Germinal center (tissue), 1 donor: ENCODE measurements at places on chromosomes 1 and 21.

- DNase-seq = no peak
Measured at GRCh38 chr21:44521301-44521927, 18.6 kb downstream of the KRTAP10-1 start.

- DNase-seq = no peak
Measured at GRCh38 chr1:45974541-45975269, 157.7 kb downstream of the PIK3R3 start.

GRCh38 chr1:233245191-233245765 is 50.2 kb downstream of the PCNX2 start:
- DNase-seq = no peak

DNA sequence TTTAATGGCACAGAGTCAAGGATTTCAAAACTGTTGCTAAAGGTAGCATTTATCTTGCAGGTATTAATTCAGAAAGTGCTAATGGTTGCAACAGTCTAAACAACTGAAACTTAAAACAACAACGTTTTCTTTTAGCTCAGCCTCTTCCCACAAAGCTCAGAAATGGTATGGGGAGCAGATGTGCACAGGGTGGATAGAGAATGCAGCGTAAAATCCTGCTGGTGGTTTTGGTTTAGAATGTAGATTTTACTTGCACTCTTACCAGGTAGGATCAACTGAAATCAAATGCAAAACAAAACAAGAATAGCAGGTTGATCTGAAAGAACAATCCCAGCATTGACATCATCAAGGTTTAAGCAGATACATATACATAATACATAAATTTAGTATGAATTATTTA is 3.8 kb upstream of the LRRC8C start:
- no peak for DNase-seq

DNA sequence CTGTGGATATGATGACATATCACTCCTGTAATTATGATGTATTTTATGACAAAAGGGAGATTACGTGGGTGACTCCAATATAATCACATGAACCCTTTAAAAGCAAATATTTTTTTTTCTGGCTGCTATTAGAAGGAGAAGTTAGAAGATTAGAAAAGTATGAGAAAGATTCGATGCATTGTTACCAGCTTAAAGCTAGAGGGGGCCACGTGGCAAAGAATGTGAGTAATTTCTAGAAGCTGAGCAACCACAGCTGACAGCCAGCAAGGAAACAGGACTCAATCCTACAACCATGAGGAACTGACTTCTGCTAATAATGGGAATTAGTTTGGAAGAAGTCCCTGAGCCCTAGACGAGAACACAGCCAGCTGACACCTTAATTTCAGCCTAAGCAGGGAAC is 56.3 kb upstream of the C1orf87 start:
- no peak for DNase-seq

DNA sequence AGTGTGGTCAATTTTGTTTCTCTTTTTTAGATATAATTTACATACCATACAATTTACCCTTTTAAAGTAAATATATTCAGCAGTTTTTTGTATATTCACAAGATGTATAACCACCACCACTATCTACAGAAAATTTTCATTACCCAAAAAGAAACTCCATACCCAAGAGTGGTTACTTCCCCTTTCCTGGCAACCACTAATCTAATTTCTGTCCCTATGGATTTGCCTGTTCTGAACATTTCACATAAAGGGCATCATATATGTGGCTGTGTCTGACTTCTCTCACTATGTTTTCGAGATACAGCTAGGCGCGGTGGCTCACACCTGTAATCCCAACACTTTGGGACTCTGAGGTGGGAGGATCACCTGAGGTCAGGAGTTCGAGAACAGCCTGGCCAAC is 13.6 kb downstream of the PACC1 start:
- DNase-seq = no peak

DNA sequence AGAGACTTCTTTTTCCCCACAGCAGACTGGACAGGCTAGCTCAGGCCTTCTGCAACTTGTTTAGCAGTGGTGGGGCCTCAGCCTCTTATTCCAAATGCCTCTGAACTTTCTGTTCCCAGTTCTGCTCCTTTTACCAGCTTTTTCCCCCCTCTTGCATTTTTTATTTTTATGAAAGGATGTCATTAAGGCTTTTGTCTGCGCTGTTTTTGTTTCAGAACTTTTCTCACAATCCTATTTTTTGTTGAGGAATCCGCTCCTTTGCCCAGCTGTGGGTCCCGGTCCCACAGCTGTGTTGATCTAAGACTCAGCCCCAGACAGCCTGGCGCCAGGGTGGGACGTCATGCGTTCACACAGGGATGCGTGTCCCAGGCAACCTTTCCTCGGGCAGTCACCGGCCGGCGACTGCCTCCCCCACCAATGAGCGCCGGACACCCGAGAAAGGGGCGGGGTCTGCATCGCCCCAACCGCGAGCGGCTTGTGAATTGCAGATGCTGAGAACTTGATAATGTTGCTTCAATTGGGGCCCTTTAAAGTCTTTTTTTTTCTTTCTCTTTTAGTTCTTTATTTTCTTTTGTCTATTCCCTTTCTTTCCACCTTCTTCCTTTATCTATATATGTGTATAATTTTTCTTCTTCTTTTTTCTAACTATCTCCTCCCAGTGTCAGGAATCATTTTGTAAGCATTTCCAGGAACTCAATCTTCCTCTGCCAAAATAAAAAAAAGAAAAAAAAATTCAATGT is 3.0 kb upstream of the ID3 start:
- peak; percentile 57 for DNase-seq

DNA sequence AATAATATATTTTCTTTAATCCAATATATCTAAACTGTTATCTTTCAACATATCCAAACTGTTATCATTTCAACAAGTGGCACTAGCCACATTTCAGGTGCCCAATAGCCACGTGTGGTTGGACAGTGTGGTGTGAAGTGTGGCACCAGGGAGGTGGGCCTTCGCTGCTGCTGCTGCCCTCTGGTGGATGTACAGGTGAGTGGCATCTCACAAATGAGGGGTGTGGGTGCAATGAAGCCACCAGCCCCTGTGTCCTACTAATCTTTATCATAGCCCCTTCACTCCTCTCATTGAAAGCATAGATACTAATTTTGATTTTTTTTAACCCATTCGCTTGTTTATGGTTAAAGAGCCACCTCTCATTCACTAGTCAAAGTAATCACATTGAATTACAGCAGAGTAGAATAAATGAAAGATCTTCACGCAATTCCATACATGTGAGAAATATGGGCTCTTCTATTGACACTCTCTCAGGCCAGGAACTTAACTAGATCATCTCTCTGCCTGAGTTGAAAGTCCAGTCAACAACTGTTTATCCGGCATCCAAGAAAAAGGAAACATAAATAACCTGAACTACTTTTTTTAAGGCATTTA is 499.2 kb downstream of the OMA1 start:
- DNase-seq = peak; percentile 43

DNA sequence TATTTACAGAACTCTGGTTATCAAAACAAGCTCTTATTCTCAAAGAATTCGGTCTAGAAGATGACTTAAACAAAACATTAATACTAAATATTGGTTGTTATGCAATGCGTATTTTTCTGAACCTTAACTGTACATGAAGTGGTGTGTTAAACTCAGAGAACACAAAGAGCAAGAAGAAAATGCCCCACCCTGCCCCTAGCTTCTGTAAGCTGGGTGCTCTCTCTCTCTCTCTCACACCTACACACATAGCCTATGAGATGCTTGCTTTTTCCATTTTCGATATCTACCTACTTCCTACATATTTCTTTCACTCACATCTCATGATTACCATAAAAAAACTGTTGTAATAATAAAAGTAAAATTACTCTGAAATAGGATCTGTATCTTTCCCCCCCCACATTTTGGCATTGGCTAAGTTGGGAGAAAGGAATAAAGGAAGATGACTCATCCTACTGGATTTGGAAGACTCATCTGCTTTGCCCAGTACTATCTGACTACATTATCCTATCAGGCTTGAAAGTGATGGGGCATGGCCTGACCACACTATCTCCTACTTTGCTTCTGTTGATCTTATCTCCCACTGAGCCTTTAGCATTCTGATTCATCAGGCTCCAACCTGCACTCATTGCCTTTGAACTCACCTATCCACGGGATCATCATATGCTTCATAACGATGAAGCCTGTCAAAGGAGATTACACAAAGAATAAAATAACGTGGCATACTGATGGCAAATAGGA is 2.9 kb downstream of the CRYZ start:
- no peak for DNase-seq

GRCh38 chr1:169576241-169576934 is 9.9 kb downstream of the F5 start:
- DNase-seq = no peak

DNA sequence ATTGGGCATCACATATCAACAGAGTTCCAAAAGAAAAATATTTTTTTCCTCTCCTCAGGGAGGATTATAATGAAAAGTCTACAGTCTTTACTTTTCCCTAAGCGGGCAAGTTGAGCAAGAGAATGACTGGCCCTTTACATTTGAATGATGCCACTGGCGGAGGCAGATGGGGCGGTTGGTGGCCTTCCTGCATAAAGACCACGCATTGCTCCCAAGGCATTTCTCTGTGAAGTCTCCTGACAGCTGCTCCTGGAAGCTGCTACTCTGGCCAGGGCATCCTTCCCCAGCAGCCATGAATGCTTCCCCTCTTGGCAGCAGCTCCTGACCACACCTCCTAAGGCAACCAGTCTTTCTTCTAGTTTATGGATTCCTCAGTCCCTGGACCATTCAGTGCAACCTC is 161.1 kb upstream of the RRP15 start:
- no peak for DNase-seq

DNA sequence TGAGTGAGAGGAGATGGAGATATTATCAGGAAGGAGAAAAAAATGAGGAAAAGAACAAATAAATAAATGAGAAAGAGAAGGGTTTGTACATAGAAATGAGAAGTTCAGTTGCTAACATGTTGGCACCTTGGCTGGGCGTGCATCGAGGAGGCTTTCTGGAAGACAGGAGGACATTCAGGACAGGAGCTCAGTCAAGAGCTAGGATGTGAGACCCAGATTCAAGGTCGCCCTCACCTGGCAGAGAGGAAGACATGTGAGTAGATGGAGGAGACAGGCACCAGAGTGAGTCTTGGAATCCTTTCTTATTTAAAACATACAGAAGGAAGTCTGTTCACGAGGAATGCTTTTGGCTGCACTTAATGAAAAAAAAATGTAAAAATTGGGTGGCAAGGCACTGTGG is 640.9 kb downstream of the NPHP4 start:
- no peak for DNase-seq

DNA sequence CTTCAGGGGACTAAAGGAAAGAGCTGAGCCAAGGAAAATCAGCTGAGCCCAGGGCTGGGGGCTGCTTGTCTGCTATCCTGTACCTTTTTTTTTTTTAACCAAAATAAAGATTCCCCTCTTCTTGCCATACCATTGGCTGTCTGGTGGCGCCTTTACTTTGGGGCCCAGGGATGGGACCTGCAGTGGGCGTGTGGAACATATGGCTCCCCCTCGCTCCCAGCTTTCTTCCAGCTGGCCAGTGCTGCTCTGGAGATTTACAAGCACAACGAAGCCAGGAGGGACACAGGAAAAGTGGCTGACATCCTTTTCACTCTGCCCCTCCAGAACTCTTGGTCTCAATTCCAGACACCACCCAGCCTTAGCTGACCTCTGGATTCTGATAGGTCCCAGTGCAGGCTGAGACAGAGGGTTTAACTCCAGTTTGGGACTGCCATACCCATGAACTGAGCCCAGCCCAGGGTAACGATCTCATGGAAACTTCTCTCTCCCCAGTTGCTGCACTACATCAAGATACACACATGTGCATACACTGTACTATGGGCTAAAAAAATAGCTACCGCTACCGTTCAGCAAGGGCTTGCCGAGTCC is 5.4 kb upstream of the SFN start:
- DNase-seq = no peak

DNA sequence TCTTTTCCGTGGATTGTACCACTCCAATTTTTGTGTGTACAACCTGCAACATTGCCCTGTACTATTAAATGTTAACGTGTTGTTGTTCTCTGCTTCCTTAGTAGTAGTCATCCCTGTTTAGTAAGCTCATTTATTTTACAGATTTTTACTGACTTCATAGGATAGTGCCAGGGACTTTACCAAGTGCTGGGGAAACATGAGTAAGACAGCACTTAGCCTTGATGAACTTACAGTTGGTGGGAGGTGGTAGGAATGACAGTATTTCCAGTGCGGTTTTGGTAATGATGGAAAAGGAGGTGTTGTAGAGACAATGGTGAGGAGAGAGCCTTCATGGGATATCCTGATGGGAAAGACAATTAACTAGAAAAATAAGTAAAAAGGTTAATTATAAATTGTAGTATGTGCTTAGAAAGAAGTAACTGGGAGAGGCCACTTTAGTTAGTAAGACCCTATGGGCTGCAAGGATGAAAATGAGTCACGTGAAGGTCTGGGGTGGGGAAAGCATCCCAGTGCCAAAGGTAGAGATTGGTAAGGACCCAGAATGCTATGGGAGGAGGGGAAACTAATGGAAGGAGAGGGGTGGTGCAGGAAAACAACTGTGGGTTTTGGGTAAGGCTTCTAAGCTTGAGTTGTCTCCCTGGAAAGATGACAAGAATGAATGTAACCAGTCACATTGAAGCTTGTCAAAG is 1.7 kb downstream of the RLF start:
- DNase-seq = no peak

- DNase-seq = no peak
Measured at GRCh38 chr1:201593200-201593921, 54.4 kb downstream of the NAV1 start.

GRCh38 chr1:233097546-233097945 is 147.1 kb downstream of the NTPCR start:
- no peak for DNase-seq

DNA sequence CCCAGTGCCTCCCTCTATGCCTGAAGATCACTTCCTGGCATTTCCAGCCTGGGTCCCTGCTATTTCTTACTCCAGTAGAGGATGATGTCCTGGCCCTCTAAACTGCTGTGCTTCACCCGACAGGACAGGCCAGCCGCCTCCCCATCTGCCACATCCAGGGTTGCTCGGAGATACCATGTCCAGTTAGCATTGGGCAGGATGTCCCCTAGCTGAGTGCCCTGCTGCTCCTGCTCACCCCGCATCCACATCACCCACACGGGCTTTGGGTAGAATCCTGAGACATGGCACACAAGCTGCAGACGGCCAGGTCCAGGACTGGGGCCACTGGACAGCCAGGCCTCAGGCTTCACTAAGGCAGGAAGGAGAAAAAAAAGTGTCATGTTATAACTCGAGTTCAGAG is 2.0 kb downstream of the CD1B start:
- DNase-seq = no peak

DNA sequence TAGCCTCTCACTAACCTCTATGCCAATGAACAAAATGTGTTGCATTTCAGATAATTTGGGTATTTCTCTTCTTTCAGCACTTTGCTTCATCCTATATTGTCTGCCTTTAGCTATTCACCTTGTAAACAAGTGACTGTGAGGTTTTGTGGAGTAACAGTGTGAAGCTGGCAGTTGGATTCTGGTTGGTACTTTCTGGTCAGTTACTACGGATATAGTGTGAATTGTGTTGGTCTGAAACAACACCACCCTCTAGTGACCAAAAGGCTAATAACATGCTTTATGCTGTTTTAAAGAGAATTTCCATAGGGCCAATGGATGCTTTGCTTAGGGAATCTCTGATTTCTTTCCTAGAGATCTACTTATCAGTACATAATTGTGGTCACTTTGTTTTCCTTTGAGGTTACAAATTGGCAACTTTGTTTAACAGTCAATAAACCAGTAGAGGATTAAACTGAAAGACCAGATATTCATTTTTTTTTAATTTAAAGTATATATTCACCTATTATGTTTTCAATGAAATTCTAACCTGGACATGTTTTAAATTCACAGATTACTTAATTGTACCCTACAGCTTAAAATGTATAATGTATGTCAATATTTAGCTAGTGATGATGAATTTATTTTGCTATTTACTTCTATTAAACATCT is 2.5 kb upstream of the PTGER3 start:
- peak; percentile 47 for DNase-seq

GRCh38 chr1:114286179-114286578 is 132.5 kb upstream of the SYT6 start:
- no peak for DNase-seq
